M059J (cell line): ENCODE measurements at places on chromosomes 12 and 14.

DNA sequence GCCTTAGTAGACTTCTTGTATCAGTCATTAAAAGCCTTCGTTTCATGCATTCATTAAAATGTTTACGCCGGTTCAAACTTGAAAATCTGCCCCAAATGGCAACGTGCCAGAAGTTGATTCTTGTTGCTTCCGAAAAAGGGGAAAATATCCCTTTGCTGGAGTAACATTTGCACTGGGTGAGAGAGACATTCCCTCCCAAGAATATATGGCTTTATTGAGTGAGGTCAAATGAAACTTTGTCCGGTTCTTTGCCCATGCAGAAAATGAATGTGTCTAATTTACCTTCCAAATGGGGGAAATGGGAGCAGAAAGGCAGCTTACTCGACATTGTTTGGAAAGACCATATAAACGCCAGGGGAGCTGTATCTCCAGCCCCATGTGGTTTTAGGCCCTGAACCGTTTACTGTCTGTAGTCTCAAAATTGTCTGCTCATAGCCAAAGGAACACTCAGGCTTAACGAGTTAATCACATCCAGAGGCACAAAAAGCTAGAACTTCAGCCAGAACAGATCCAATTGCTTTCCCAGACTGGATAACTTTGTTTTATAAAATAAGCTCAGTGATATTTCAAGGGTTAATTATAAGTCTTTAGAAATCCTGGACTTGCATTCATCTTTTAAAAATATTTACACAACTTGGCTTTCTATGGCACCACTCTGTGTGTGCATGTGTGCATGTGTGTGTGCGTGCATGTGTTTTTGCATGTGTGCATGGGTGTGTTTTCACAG is 2.9 kb upstream of the EMP1 start:
- no peak for DNase-seq

DNA sequence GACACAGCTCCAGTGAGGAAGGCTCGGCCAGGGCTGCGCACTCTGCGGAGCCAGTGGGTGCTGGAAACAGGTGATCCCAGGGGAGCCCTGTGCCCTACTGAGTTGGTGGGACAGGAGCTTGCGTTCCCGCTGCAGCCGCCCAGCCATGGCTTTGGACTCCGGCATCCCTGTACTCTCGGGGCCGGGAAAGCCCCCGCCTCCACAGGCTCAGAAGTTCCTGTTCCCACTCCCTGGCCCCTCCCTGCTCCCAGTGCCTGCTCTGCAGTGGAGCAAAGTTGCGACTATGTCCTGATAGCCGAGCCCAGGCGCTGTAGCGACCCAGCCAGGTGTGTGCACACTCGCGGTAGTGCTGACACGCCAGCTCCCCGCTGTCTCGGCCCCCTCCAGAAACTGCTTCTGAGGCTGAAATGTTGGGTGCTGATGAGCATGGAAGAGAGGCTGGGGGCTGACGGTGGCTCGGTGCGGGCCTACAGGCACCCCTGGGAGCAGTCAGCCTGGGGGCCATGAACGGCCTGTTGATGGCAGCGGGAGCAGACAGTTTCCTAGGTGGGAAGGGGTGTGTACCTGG is 344.6 kb upstream of the MGAT4C start:
- no peak for DNase-seq

GRCh38 chr12:112117685-112118084 is 7.7 kb upstream of the TRAFD1 start:
- DNase-seq = no peak

DNA sequence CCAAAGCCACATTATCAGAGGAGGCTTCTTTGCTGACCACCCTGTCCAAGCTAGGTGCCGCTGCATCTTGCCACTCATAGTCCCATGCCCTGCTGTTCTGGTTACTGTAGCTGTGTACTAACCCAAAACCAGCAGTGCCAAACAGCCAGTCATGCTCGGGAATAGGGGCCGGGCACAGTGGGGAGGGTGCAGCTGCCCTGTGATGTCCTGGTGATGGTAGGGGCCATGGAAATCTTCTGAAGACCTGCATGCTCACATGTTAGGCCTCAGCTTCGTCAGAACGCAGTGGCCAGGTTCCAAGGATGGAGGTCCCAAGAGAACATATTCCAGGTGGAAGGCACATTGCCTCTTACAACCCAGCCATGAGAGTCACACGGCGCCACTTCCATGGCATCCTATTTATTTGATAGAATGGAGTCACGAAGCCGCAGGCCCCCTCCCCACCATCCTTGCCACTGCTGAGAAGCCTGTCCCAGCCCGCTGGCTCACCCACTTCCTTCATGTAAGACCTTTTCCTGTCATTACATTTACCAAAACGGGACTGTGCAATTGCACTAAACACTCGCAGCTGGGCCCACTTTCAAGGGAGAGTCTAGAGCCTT is 48.5 kb downstream of the FAM222A start:
- DNase-seq = no peak

GRCh38 chr12:19894803-19895202 is 455.5 kb downstream of the AEBP2 start:
- peak; percentile 68 for DNase-seq

DNA sequence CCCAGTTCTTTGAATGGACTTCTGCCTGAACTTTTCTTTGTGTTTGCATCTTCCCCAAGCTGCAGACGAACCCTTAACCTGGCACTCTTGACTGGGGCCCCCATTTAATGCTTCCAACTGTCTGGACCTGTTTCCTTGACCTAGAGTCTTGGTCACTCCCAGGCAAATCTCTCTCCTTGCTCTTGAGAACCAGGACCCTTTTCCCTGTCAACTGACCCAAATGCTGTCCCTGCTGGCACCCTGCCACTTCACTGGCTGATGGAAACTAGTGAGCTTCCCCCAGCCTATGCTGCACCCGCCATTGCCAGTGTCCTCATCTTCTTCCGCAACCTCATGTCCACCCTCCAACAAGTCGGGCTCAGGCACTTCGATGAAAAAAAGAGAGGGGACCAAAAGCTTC is 79.5 kb downstream of the PRIMA1 start:
- no peak for DNase-seq

GRCh38 chr12:100450735-100451134 is 22.9 kb upstream of the NR1H4 start:
- DNase-seq = peak; percentile 27

- DNase-seq = no peak
Measured at GRCh38 chr12:46258129-46258528, 10.7 kb downstream of the SLC38A1 start.
